ENCODE measurements at places on chromosomes 2 and 18. TPM values are rescaled to one million over a fixed set of nuclear protein-coding genes. Genes with fewer than 3 reads are reported as not detected.

GRCh38 chr2:222034058-222034457, 264.7 kb downstream of the PAX3 start:
- no peak overlapping the region for H3K4me3 ChIP-seq
- H3K4me1 ChIP-seq = no peaks in the 10 kb centered on the region
- no peak overlapping the region for H3K27ac ChIP-seq
- no peaks in the 10 kb centered on the region for H3K36me3 ChIP-seq

- peaks cover 5% of the 10 kb centered on the region for H3K27me3 ChIP-seq
- H3K36me3 ChIP-seq = peaks cover 4% of the 10 kb centered on the region
- peak; percentile 27 for DNase-seq
- no peak overlapping the region for H3K27ac ChIP-seq
- H3K4me3 ChIP-seq = peak overlapping the region; percentile 59
These were observed 36.6 kb downstream of the POMC start for GRCh38 chr2:25131567-25132298.

GRCh38 chr2:22701561-22702160, 683.3 kb upstream of the KLHL29 start:
- DNase-seq = no peak
- no peaks in the 10 kb centered on the region for H3K4me1 ChIP-seq
- no peak overlapping the region for H3K27ac ChIP-seq
- no peaks in the 10 kb centered on the region for H3K27me3 ChIP-seq
- no peaks in the 10 kb centered on the region for H3K36me3 ChIP-seq

DNA sequence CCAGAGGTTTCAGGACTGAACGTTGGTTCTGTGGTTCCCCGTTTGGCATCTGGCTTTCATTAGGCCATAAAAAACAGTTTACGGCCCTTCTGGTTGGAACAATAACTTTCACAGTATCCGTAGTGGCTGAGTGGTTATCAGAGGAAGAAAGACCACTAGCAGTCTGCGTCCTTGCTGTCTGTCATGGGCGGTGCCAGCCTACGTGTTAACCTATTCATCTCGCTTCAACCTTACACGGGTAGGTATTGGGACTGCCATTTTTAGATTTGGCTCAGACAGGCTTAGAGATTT, 42.6 kb upstream of the ROCK2 start:
- H3K36me3 ChIP-seq = no peaks in the 10 kb centered on the region
- peaks cover 19% of the 10 kb centered on the region for H3K4me1 ChIP-seq
- H3K4me3 ChIP-seq = no peak overlapping the region
- no peak overlapping the region for H3K27ac ChIP-seq
- no peaks in the 10 kb centered on the region for H3K27me3 ChIP-seq

GRCh38 chr2:101801496-101801895, 104.0 kb downstream of the MAP4K4 start:
- H3K27me3 ChIP-seq = no peaks in the 10 kb centered on the region
- DNase-seq = no peak
- no peaks in the 10 kb centered on the region for H3K36me3 ChIP-seq
- no peak overlapping the region for H3K4me3 ChIP-seq
- H3K27ac ChIP-seq = no peak overlapping the region

The DNAJC5G gene
- total RNA-seq = 1.2 TPM

The NBAS gene
- 50.6 TPM for total RNA-seq

The SP110 gene
- 10.5 TPM for total RNA-seq

The GALR1 gene
- total RNA-seq = 0.05 TPM

The CD8A gene
- 0.63 TPM for total RNA-seq

Data from left ventricle myocardium inferior (tissue), 1 donor.